CD4-positive, alpha-beta T cell treated with Interleukin-4 for 4 hours (primary cell): ENCODE measurements at places on chromosomes 7 and 10.

- no peak for DNase-seq
These were observed 311.6 kb upstream of the SEMA3A start for GRCh38 chr7:84506151-84506550.

- DNase-seq = peak; percentile 68
These were observed 841 bp downstream of the GLUD1 start for GRCh38 chr10:87093632-87094372.

GRCh38 chr7:73364006-73364728 is 36.2 kb downstream of the FKBP6 start:
- no peak for DNase-seq

GRCh38 chr10:23311034-23311433 is 33.6 kb downstream of the C10orf67 start:
- no peak for DNase-seq

DNA sequence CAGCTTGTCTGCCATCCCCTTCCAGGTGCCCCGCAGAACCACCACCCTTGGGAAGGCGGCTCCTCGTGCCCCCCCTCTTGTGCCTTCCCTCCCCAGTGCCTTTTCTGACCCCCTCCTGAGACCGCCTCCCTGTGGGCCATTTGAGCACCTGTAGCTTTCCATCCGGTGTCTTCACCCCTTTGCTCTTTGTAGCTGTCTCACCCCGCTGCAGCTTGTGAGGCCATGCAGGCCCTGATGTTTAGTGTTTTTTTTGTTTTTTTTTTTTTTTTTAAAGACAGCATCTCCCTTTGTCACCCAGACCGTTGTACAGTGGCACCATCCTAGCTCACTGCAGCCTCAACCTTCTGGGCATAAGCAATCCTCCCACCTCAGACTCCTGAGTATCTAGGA is 52.5 kb downstream of the CUX1 start:
- no peak for DNase-seq

DNA sequence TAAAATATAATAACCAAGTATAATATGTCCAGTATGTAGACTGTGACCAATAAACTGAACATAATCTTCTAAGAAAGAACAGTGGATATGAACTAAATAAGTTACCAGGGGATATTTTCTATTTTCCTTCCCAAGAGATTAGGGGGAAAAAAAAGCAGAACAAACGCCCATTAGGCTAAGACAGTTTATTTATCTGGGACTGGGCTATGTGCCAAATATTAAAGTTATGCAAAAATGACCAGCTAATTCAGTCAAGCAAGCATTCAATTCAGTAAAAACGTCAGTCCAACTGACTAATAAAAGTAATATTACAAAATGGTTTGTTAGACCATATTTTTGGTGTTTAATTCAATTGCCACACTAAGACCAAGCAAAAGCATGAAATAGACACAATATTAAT is 122.2 kb downstream of the TSPAN12 start:
- DNase-seq = no peak

- peak; percentile 10 for DNase-seq
These were observed 99.0 kb downstream of the UBE2H start for GRCh38 chr7:129853661-129854268.

DNA sequence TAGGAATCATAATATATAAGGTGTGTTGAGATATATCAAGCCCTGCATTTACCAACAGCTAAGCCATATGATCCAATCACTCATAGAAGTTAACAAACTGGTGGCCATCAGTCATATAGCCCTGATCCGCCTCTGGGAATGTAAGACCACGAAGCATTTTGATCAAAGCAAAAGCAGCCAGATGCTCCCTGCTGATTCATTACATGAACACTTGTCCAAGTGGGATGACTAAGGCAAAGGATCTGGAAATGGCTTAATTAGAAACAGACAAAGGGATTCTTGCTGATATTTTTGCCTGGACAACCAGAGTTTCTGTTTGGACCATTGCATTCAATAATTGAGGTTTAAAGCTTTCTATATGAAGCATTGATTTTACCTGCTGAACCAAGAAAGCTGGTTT is 535.5 kb downstream of the GPAM start:
- no peak for DNase-seq

DNA sequence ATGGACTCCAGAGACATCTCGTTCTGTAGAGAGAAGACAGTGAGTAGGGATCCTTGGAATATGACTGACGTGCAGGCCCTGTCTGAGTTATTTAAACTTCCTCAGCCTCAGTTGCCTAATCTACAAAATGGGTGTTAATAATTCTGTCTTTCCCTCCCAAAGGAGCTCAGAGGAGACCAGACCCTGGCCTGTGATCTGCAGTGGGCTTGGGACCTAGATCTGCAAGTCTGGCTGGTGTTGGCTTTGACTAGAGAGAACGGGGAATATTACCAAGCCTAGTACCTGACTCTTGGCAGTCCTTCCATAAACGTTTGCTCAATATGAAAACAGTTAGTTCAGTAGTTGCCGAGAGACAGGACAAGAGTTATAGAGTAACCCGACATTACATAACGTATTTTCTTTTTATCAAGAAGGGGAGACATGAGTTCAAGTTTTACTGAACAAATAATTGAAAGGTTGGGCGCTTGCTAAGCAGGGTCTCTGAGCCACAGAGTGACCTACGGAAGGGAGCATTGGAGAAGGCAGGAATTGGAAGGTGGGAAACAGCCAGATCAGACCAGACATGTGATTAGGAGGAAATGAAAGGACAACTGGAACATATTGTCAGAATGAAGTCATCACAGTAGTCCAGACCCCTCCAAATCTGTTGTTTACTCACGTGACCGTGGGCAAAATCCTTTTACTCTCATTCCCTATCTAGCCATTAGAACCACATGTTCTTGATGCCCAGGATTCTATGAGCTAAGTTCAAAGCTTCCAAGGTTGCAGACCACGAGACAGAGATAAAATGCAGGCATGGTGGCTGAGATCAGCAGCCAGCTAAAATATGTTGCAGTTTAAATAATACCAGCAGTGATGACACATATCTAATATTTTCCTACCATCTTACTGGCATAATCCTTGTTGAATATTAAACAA is 10.9 kb upstream of the CYP3A4 start:
- no peak for DNase-seq

DNA sequence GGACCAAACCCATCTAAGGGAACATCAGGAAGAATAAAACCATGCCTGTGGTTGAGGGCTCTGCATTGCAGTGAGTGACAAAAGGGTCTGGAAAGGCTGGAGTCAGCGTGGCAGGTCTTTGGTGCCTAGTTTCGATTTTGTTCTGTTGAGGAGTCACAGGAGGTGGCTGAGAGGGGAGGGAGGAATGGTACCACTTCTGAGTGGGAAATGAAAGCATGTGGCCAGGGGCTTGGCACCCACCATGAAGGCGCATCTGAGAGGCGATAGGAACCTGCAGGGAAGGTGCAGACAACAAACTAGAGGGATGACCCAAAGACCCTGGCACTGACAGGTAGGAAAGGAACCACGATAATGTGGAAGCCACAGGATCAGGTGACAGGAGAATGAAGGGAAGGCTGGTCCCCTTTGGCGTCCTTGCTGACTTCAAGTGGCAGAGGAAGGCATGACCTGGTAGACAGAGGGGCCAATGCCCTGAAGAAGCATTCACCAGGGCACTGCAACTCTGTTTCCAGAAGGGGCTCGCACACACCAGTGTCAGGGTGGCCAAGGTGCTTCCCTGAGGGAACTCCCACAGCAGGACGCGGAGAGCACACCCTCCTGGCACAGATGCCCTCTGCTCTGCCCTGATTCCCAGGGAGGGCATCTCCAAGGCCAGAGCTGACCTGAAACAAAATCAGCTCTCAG is 41.7 kb downstream of the HIPK2 start:
- DNase-seq = no peak

DNA sequence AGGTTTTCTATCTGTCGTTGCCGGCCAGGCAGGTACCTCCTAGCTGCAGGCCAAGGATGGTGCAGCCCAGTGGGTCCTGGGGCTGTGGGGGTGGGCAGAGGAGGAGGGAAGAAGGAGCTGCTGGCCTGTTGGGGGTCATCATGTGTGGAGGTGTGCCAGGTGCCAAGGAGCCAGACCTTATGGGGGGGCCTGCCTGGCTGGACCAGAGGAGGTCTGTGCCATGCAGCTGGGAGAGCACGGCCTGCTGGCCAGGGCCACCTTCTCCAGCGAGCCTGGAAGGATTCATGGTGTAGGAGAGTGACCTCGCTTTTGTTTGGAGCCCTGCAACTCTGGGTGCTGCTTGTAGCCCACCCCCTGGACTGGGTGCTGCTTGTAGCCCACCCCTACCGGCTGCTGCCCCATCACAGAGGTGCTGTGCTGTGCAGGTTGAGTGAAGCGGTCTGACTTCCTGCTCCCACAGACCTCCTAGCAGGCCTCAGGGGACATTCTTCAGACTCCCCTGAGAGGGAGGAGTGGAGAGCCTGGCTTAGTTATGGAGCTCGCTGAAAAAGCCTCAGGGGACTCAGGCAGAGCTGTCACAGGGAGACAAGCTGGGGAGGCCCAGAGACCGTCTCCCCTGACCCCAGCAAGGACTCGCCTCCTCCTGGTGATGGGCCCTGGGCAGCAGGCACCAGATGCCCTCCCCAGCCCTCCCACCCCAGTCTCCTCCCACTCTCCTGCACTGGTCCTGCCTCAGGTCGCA is 67.7 kb upstream of the AQP1 start:
- no peak for DNase-seq
